ENCODE measurements at places on chromosomes 6 and 20. TPM values are rescaled to one million over a fixed set of nuclear protein-coding genes. Genes with fewer than 3 reads are reported as not detected.
A peak's percentile ranks its signal among the peaks of the same experiment; 100 is the strongest.

MICA gene
- polyA plus RNA-seq, result 8.0 TPM

MATN4 gene
- 0.19 TPM for polyA plus RNA-seq

FAM83B gene
- polyA plus RNA-seq, result 9.3 TPM

DSN1 gene
- polyA plus RNA-seq, result 21.3 TPM

BTN3A1 gene
- polyA plus RNA-seq, result 59.2 TPM

CRISP2 gene
- 0.14 TPM for polyA plus RNA-seq

ENPP5 gene
- polyA plus RNA-seq, result 16.1 TPM

LY6G6C gene
- polyA plus RNA-seq, result 0.63 TPM

PRPH2 gene
- 2.4 TPM for polyA plus RNA-seq

CDSN gene
- not detected for polyA plus RNA-seq

FAM217A gene
- polyA plus RNA-seq, result 1.9 TPM

GPANK1 gene
- polyA plus RNA-seq, result 26.6 TPM

FIG4 gene
- 24.2 TPM for polyA plus RNA-seq

C20orf202 gene
- 0.14 TPM for polyA plus RNA-seq

PEX3 gene
- 40.7 TPM for polyA plus RNA-seq

REPS1 gene
- polyA plus RNA-seq, result 80.3 TPM

DNA sequence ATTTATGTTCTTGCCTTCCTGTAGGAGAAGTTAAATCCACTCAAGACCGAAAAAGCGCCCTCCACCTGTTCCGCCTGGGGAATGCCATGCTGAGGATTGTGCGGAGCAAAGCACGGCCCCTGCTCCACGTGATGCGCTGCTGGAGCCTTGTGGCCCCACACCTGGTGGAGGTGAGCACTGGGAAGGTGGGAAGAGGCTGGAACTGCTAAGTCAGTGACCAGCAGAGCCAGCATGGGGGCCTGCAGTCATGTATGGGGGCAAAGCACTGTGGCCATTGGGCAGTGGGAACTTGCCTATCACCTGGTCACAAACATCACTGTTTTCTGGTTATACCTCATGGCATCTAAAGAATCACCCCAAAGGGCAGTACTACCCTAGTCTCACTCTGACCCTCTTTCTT is 78.5 kb upstream of the PBOV1 start:
- no peak for DNase-seq

DNA sequence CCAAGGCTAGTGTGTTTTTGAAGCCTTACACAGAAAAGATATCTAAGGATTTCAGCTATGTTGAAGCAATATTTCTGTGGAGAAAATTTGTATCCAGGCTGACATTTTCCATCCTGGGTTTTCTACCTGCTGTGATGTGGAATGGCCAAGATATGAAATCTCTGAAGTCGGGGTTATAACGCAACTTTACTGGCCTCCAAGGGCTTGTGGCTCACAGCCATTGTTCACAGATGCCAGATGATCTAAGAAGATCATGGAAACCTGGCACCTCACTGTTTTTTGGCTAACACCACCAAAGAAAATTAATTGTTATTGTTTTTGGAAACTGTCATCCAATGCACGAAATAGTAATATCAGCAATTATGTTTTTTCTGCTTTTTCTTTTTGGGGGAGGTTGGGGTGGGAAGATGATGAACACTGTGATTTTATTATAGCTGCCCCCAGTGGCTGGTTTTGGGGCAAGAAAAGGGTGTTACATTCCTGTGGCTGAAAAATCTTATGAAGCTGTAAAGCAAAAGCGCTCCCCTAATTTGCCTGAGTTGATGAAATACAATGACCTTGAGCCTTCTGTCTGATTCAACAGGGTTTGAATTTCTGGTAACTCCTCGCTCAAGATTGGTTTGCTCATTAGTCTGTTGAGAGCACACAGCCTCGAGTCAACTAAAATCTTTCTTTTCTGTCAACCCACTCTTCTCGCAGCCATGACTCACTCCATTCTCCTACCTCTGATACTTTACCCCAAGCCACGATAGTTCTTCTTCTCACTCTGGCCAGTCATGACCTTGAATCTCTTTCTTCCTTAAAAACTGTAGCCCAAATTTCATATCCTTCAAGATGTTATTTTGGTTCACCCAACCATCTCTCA is 236.7 kb downstream of the PAX1 start:
- DNase-seq, result no peak

DNA sequence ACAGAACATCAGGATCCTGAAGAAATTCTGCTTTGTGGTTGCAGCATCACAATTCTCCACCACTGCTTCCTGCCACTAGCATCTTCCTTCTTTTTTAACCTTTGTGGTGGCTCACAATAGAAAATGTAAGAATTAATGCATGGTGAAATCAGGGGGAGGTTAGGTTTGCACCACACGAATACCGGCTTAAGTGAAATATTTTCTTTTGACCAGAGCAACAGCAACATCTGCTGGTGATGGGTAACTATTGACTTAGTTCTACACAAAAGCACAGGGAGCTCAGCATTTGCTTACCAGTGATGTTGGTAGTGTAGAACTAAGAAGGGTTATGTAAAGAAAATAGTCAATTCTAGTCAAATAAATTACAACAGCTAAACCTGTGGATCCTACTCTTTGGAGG is 280.5 kb downstream of the SYNE1 start:
- DNase-seq, result no peak

DNA sequence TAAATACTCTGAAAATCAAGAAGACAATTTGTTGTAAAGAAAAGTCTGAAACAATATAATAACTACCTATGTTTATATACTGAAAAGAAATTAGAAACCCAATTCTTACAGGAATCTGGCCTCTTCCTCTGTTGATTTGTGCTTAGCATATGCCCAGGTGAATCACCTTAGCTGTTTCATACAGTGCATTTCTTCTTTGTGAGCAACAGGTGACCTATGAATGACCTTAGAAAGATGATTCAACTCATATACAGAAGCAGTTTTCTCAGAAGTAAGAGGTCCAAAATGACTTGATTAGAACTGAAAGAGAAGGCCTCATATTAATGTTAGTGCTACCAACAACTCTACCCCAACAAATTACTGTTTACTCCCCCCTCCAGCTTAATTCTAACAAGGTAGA is 419.5 kb upstream of the ID4 start:
- DNase-seq, result no peak

- no peak for DNase-seq
Observed at GRCh38 chr6:55198715-55199114, 24.4 kb downstream of the HCRTR2 start.

GRCh38 chr20:63495741-63496595 is 2.9 kb downstream of the EEF1A2 start:
- DNase-seq, result no peak

DNA sequence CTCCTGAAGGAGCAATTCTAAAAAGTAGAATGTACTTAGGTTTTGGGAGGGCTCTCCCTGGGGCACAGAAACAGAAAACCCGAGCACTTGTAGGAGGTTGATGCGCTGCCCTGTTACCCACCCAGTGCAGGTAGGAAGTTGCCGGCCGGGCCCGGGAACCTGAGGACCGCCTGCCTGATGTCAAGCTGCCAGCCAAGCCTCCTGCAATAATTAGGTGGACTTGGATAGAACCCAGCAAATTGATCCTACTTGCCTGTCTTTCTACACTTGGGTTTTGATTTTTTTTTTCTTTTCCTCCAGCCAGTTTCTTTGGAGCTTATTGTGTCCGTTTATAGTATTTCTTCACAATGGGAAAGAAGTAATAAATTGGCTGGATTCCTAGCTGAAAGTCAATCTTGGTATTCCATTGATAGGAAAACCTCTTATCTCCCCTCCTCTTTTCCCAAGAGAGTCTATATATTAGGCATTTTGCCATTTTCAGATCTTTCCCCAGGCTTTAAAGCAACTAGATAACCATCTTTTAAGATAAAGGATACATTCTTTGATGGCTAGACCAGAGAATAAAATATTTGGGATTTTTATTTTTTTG is 78.3 kb upstream of the FYN start:
- DNase-seq, result no peak

GRCh38 chr6:20441921-20442320 is 40.2 kb downstream of the E2F3 start:
- no peak for DNase-seq

GRCh38 chr6:11043961-11044711 is at the start of gene ELOVL2:
Gene ELOVL2 (minus strand): TSS chr6:11044305. CDS start chr6:11044230, 75 bp downstream.
- DNase-seq, result no peak

GRCh38 chr6:87029711-87030314 is 65.1 kb downstream of the CGA start:
- peak; percentile 14 for DNase-seq

GRCh38 chr6:98929498-98930060 is 18.2 kb downstream of the FBXL4 start:
- DNase-seq, result no peak

DNA sequence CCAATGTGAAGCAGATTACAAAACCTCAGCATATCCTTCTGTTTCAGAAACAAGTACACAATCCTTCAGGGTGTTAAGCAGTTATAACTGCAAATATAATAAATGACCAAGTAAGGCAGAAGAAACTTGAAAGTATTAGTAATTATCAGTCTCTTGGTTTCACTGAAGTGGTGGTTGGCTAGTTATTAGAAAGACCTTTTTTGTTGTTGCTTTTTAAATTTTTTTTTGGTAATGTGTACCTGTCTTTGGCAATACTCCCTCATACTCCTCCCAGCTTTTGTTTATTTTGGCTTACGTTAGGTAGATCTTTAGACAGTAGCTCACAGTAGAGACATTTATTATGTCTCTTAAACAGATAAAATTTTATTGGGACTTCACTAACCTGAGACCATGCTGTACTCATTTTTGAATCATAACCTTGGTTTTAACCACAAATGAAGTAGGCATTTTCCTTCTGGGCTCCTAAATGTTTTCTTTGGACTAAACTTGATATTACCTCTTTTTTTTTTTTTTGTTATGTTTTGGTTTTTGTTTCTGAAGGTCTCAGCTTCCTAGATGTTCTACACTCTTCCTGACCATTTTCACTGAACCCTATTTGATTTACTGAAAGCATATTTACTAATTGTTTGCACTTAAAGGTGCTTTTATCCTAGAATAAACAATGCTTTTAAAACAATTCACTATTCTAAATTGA is 6.4 kb downstream of the CD2AP start:
- DNase-seq, result no peak

- no peak for DNase-seq
Observed at GRCh38 chr6:52786249-52786956, 17.2 kb downstream of the GSTA1 start.

DNA sequence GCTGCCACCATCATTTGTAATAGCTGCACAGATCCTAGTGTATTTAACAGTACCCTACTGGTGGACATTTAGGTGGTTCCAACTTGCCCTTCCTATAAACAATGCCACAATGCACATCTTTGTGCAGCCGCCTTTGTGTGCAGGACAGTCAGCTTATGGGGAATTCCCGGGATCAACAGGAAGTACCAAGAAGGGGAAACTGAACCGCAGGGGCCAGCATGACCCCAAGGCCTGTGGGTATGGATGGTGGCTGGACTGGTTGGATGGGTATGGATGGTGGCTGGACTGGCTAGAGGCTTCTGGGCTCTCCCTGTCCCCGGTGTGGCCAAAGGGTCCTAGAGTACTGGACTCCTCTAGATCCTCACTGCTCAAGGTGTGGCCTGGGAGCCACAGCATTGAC is 46.7 kb downstream of the CEBPB start:
- no peak for DNase-seq

- DNase-seq, result no peak
Observed at GRCh38 chr6:158625881-158626305, 18.6 kb downstream of the DYNLT1 start.

DNA sequence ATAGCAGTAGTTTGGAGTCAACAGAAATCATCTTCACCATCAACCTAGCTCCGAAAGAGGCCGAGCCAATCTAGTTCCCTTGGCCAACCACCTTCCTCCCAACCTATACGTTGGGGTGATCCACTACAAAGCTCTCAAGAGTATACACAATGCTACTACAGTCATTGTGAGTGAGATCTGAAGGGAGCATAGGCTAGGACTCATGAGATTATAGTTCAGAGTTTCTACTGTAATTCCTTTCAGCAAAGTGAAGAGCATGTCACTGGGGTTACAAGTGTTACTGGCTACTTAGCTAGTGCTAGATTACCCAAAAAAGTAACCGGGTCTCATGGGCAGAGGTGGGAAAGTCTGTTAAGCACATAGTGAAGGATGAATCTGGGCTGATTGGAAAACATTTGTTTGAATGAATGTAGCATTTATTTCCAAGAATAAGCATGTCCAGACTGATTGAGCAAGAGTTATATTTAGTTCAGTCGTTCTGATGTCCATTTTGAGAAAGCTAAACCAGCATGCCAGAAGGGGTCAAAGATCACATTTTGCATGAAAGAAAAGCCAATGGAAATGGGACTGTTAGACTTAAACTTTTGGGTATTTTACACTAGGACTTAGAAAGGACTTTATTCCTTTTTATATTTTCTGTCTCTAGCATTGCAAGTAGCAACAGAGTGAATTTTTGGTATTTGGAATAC is 10.5 kb upstream of the ESR1 start:
- no peak for DNase-seq

DNA sequence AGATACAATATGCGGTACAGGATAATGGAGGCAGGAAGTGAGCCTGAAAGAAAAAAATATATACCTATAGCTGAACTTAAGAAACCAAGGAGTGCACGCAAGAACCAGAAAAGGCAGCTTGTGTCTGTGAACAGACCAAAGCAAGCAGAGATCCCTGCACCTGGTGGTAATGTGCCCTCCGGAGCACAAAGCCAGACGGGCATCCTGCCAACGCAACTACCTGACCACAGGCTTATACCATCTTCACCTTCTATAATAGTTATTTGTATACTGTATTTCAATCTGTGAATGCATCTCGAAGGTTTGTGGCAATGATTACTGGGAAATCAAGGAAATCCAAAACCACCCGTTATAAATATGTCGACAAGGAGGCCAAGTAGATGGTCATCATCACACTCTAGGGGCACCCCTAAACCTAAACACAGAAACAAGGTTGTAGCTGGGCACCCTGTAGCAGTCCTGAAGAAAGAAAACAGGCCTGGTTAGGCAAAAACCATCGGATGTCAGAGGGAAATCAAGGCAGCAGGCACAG is 801 bp downstream of the FBXL4 start:
- peak; percentile 39 for DNase-seq

DNA sequence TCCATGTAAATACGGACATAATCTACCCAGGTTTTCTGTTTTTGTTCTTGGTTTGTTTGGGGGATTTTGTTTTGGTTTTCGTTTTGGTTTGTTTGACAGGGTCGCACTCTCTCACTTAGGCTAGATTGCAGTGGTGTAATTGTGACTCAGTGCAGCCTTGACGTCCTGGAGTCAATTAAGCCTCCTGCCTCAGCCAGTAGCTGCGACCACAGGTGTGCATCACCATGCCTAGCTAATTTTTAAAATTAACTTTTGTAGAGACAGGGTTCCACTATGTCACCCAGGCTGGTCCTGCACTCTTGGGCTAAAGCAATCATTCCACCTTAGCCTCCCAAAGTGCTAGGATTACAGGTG is 37.8 kb upstream of the EYA4 start:
- no peak for DNase-seq

- no peak for DNase-seq
Observed at GRCh38 chr6:7147051-7147671, 39.4 kb downstream of the RREB1 start.

DNA sequence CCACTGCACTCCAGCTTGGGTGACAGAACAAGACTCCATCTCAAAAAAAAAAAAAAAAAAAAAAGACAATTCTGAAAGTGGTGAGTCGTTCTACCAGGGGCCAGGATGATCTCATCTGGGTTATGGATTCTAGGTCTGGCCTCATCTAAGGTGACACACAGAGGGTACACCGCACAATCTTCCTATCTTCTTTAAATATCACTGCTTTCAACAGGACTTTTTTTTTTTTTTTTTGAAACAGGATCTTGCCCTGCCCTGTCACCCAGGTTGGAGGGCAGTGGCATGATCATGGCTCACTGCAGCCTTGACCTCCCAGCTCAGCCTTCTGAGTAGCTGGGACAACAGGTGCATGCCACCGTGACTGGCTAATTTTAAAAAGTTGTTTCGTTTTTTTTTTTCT is 67.7 kb downstream of the SLC16A10 start:
- DNase-seq, result no peak

GRCh38 chr6:7546020-7546369 is 4.5 kb downstream of the DSP start:
- DNase-seq, result no peak

All from left renal pelvis (tissue), 4 donors.